ENCODE measurements at places on chromosomes 11 and 22.

- no peak for DNase-seq
These were observed 1336.2 kb downstream of the BRD1 start for GRCh38 chr22:48491451-48491941.

DNA sequence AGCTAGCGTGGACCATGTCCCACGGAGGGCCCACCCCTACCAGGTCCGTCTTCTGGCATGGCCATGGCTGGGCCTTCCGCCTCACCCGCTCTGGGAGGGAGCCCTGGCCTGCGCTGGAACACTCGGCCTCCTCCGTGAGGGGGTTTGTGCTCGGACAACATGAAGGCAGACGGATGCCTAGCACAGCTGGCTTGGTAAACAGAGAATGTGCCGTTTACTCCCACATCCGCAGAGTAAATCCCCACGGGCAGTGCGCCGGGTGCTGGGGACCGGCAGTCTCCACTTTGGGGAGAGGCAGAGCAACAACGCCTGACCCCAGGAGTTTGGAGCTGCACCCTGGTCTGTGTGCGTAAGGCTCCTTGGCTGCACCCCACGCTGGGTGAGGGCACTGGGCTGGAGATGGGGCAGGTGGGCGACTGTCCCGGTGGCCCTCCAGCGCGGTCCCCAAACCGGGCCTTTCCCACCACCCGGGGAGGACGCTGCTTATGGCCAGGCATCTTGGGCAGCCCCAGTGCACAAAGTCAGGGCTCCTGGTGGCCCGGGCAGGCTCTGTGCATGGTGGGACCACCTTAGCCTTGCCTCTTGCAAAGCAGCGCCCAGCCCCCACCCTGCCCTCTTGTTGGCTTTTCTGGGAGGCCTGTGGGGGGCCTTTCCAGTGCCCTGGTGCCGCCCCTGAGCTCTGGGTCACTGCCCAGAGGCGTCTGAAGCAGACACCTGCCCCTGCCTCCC lies 30.7 kb upstream of the MUC5AC start:
- no peak for DNase-seq

GRCh38 chr11:65390099-65390941 lies 3.9 kb downstream of the FRMD8 start:
- no peak for DNase-seq

GRCh38 chr11:125110506-125110905 lies 920 bp downstream of the TMEM218 start:
- DNase-seq = no peak

GRCh38 chr11:27392278-27393114 lies 29.5 kb upstream of the CCDC34 start:
- DNase-seq = no peak

- no peak for DNase-seq
These were observed 77.1 kb downstream of the TP53I11 start for GRCh38 chr11:44873537-44873936.

- DNase-seq = no peak
These were observed 74.7 kb upstream of the APOA1 start for GRCh38 chr11:116911976-116912734.

DNA sequence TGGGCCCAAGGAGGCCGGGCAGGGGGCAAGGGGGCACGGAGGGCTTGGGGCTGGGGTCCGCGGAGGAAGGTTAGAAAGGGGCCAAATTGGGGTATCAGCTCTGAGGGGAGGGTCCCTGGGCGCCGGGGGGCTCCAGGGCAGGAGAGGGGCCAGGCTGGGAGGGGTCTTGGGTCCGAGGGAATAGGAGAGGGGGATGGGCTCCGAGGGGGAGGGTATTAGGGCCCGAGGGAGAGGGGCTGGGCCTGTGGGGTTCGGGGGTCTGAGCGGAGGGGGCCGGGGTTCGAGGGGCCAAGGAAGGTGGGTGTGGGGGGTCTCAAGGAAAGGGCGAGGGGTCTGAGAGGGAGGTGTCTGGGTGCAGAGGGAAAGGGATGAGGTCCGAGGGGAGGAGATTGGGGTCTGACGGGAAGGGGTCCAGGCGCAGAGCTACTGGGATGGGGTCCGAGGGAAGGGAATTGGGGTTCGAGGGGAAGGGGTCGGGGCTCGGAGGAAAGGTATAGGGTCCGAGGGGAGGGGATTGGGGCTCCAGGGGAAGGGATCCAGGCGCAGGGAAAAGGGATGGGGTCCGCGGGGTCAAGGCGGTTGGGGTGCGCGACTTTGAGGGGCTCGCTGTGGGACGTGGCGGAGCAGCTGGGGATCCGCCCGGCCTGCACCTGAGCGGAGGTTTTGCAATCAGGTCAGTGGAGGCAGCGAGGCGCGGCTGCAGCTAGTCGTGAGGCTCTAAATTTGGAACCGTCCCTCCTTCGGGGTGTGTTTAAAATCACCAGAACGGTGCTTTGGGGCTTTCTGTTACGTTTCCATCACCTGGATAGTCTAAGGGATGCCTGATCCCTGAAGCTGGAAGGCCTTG lies 728 bp downstream of the CTTN start:
- peak; percentile 4 for DNase-seq

- DNase-seq = no peak
These were observed 766.1 kb upstream of the ARHGAP42 start for GRCh38 chr11:99920956-99921355.

GRCh38 chr11:8735094-8735493 lies 52.5 kb downstream of the RPL27A start:
- DNase-seq = no peak

GRCh38 chr11:17369094-17369493 lies 17.5 kb downstream of the NCR3LG1 start:
- no peak for DNase-seq

GRCh38 chr11:92828556-92828955 lies 140.9 kb upstream of the MTNR1B start:
- DNase-seq = no peak

GRCh38 chr11:69651834-69652620 lies 11.1 kb downstream of the CCND1 start:
- DNase-seq = no peak

GRCh38 chr11:107116358-107116757 lies 98.1 kb upstream of the GUCY1A2 start:
- DNase-seq = no peak

GRCh38 chr11:106101819-106102218 lies 24.4 kb downstream of the AASDHPPT start:
- DNase-seq = no peak

DNA sequence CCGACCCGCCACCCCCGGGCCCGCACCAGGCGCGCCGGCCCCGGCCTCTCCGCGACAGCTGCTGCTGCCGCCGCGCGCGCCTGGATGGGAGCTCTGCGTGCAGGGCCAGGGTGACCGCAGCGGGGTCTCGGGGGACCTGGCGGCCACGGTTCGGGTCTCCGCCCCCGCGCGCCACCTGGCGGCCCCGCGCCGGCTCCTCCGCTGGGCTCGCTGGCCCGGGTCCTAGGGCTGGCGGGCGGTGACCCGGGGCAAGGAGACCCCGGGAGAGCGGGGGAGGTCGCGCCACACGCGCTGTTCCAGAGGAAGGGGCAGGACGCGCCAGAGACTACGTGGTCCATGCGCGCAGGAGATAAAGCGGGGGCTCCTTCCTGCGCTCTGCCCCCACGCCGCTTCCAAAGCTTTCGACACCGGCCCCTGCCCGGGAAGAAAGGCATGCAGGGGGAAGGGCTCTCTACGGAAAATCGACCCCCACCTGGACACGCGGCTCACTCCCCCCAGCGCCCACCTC lies 562 bp downstream of the SHANK2 start:
- no peak for DNase-seq
